ENCODE measurements at places on chromosomes 11 and 22.

DNA sequence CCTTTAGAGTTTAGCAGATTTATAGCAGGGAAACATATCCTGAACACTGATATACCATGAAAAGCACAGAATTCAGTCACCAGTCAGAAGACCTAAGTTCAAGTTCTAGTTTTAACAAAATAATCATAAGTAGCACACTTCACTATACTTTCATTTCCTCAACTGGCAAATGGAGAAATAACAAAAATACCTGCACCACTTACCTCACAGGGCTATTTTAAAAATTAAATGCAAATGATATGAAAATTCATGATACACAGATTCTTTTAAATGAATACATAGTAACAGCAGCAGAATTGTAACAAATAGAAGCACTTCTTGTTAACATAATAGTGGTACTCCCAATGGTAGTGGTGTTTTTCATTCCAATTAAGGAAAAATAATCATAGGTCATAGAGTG, 139.0 kb downstream of the FCHSD2 start:
- DNase-seq, result no peak

DNA sequence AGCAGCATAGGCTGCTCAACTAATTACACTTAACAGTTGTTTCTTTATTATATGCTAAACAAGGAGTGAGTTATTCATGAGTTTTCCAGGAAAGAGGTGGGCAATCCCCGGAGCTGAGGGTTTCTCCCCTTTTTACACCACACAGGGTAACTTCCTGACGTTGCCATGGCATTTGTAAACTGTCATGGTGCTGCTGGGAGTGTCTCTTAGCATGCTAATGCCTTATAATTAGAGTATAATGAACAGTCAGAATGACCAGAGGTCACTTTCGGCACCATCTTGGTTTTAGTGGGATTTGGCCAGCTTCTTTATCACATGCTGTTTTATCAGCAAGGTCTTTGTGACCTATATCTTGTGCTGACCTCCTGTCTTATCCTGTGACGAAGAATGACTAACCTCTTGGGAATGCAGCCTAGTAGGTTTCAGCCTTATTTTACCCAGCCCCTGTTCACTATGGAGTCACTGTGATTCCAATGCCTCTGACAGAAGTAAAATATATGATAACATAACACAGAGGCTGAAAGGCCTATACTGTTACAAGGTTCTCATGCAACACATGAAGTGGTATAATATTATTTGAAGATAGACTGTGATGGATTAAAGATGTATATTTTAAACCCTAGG, 41.3 kb upstream of the RDX start:
- DNase-seq, result no peak

DNA sequence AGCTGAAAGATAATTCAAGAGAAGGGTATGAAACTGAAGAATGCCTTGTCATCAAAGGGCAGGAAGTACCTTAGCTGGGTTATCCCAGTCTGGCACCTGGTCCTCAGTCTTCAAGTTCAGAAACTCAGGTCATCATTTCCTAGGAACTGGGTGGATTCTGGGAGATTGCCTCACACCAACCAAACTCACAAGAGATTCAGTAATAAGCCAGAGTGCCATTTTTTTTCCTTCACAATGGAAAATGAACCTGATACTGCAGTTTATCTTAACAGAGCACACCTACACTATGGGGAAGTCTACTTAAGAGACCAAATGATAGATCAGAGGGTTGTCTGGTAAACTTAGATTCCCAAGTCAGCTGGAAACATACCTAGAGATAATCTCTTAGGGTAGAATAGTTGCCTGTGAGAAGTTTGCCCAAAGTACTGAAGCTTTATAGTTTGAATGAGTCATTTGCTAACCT, 3.8 kb upstream of the BUD13 start:
- no peak for DNase-seq

GRCh38 chr11:122209619-122210366, 93.8 kb upstream of the BLID start:
- DNase-seq, result no peak

DNA sequence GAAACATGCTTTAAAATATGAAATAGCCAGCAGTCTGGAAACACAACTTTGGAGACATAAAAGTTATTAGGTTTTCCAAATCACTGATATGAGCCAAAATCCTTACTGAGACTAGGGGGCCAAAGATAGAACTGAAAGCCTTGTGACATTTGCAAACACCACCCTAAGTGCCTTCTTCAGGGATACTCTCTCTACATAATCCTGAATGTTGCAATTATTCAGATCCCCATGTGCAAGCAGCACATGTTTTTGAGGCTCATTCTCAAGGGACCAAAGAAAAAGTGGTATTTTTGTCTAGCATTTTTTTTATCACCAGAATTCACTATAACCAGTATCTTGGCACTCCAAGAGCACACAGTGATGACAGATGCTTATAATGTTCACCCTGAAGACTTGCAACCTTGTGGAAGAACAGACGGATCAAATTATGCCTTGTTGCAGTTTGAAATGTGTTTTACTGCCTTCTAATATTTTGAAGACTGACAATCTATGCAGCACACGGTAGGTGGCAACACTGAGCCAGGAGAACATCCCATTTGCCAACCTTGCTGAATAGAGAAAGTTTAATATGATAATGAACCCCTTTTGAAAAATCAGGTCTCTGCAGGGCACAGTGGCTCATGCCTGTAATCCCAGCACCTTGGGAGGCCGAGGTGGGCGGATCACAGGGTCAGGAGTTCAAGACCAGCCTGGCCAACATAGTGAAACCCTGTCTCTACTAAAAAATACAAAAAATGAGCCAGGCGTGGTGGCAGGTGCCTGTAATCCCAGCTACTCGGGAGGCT, 78.5 kb downstream of the PLEKHA7 start:
- peak; percentile 16 for DNase-seq

DNA sequence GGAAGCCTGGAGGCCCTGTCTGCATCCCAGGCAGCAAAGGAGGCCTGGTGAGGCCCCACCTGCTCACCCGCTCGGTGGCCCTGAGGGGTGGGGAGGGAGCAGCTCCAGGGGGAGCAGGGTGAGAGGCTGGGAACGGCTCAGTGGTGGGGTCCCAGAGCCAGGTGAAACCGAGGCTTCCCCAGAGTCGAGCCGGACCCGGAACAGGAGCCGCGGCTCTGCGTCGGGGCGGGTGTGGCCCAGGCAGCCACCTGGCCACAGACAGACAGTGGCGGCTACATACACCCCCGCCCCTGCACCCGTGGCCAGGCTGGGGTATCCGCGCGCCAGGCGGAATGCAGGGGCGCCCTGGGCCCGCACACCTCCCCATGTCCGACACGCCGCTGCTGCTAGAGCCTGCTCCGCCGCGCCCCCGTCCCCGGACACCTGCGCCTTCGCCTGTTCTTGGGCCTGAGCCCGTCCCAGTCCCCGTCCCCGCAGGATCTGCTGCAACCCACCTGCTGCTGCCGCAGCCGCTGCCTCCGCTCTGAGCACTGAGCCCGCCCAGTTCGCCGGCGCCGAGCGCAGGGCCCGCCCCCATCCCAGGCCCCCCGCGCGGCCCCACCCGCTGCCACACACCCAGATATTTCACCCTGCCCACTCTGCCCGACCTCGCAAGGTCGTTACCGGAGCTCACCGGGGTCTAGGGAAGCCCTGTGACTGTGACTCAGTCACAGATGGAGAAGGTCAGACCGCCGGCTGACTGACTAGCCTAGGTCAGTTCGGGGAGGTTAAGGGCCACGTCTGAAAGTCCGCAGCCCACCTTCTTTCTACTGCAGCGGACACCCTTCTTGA, at the start of gene SLC7A4:
TSS of gene SLC7A4 (minus strand) at position 525 of the 831 bp plus-strand sequence. CDS start 749 bp downstream, outside the sequence.
- no peak for DNase-seq

GRCh38 chr11:47394050-47394321, 14.4 kb upstream of the SLC39A13 start:
- peak; percentile 52 for DNase-seq

- no peak for DNase-seq
These were observed 184.2 kb upstream of the LUZP2 start for GRCh38 chr11:24312464-24313238.

GRCh38 chr11:19225123-19225522, 15.6 kb downstream of the E2F8 start:
- no peak for DNase-seq

- DNase-seq, result no peak
These were observed 526 bp downstream of the C1QTNF6 start for GRCh38 chr22:37187552-37187890.

DNA sequence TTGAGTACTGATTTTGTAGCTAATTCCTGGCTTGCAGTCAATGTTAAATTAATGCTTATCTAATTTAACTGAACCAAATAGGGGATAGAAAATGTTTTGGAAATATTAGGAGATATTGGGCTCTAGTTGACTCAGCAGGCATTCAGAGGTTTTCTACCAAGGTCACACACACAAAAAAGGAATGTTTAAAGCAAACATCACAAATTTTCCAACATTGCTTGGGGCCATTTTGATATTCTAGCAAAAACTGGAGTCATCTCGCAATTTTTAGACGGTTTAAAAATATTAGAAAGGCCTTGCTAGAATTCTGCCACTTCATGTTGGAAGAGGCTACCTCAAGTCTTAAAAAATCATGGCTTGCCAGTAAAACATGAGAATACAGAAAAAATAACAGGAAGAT, 2082.1 kb upstream of the RAG2 start:
- DNase-seq, result no peak

GRCh38 chr11:126345759-126346585, 9.5 kb upstream of the ST3GAL4 start:
- DNase-seq, result peak; percentile 87

DNA sequence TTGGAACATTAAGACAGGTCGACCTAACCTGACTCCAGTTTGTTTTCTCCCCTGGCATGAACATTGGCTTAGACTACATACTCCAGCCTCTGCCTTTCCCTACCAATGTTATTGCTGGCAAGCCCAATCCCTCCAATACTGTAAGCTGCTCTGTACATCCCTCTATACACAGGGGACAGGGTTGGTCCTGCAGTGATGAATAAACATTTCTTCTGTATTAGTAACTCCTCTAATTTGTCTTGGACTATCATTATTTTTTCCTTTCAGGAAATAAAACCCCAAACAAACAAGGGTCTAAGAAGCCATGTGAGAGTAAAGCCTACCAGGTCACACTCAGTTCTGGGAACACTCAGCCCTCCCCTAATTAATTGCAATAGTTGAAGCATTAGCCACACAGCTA, 35.1 kb upstream of the FJX1 start:
- no peak for DNase-seq

- no peak for DNase-seq
These were observed 42.5 kb downstream of the CEP57 start for GRCh38 chr11:95832763-95833162.

DNA sequence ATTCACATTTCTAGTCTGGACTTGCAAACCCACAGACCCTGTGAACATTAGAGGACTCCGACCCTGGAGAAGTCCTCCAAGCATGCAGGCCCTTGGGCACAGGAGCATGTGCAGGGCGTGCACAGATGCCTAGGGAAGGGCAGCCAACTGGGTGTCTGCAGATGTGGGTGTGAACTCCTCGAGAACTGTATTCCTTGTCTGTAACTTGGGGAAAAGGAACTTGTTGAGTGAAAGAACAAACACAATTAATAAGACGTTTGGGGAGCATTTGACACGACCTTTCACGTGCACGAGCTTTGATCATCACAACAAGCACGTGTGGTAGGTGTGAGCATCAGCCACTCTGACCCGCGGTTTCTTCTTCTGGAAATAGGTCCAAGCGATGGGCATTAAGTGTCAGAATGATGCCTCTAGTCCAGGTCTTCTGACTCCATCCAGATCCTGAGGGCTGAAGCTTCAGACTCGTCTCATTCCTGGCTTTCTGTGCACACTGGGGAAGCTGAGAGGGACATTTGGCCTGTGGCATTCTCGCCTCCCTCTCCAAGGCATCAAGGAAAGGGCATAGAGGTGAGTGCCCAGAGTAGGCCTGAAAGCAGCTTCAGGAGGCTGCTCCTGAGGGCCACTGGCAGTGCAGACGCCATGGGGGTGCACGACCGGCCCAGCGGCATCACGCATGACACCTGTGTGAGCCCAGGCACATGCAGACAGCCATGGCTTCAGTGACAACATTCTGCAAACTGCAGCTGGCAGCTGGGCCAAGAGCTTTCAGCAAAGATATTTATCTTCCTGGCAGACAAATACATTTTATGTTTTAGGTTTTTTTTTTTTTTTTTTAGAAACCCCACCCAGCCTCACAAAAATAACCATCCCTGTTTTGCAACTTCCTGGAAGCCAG, 32.5 kb downstream of the ALX4 start:
- DNase-seq, result no peak

DNA sequence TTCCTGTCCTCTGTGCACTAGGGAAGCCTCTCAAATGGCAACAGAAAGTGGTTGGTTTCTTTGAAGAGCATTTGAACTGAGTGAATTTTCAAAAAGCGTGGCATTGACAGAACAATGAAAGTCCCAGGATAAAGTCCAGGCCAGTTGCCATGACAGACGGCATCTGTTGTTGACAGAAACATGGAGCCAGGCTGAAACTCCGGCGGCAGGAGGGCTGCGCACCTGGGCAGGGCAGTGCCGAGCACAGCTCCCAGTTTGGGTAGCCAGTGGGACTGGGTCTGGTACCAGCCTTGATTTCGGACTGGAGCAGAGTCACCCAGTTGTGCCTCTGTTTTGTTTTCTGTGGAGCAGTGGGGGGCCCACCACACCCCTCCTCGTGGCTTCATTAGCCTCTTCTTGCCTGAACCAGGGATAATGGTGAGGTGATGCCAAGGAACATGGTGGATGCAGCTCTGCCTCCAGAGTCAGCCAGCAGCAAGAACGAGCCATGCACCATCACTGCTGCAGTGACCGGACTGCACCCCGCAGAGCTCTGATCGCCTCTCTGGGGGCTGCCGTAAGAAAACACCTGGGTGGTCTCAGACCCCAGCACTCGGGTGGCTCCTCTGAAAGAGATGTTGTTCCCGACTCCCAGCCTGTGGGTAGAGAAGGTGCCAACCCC, 9.8 kb upstream of the SEPTIN5 start:
- DNase-seq, result no peak

- no peak for DNase-seq
These were observed 120.4 kb upstream of the TTC12 start for GRCh38 chr11:113193946-113194345.

DNA sequence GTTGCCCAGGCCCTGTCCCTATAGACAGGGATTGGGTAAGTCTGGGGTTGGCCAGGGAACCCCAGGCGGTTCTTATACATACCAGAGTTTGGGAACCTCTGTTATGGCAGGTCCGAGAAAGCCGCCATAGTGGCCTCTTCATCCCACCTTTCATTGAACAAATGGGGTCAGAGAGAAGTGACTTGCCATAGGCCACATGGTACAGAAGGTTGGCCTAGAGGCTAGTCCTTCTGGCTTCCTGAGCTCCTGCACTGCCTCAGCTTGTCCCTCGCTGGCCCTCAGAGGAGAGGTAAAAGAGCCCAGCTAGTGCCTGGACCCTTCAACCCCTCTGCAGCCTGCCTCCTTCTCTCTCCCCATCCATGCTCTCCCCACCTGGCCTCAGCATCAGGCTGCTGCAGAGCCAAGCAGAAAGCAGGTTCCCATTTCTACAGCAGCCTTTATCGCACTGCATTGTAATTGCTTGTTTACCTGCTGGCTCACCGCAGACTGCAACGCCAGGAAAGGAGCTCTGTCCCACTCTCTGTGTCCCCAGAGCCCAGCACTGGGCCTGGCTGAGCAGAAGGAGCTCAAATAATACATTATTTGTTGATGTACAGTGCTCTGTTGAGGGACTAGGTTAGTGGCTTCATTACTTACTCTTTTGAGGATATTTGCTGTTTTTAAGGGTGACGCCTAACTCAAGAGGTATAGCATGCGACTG, 103.6 kb downstream of the TRIM29 start:
- DNase-seq, result no peak

- DNase-seq, result no peak
These were observed 54.7 kb downstream of the PHF21B start for GRCh38 chr22:44955102-44955501.

Measured in MV-4-11 (cell line).